CD4-positive, alpha-beta T cell treated with Interleukin-1 beta for 1 hour (primary cell): ENCODE measurements at places on chromosomes 3 and 15.

DNA sequence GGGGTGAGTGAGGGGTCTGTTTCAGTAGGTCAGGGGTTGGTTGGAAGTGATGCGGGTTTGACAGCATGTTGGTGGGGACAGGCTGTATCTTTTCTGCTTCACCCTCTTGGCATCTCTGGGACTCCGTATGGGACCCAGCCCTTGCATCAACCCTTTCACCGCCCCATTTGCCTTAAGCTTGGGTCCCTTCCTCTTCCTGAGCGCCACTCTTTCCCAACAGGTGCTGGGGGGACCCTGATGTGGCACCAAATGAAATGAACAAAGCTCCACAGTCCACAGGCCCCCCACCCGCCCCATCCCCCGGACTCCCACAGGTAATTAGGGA lies 1.1 kb downstream of the EIF4G1 start:
- DNase-seq = no peak

- no peak for DNase-seq
These were observed 424.7 kb downstream of the CNTN4 start for GRCh38 chr3:2523281-2523836.

DNA sequence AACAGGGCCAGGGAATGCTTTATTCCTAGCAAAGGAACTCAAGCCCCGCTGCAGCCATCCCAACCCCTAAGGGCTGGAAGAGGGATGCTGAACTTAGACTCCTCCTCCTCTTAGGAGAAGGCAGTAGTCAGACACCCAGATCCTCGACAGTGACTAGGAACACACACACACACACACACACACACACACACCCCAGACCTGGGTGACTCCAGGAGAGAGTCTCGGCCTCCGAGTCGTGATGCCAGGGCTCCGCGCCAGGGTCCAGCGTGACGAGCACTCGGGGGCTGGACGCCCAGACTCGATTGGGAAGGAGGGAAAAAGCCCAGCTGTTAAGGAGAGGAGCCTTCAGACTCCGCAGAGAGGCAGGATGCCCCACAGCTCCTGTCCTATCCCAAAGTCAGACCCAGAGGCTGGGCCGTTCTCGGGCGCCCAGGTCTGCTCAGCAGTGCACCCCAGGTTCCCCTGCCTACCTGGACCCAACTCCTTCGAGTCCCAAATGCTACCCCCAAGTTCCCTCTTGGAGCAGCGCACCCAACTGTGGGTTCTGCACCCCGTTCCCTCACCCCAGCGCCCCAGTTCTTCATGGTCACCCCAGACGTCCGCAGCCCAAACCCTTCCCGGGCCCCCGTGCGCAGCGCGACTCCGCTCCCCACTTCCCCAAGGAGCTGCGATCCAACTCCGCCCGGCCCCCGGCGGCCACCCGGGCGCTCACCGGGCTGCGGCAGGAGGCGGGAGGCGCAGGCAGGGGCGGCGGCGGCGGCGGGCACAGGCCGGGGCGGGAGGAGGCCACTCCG lies 421 bp downstream of the BMF start:
- no peak for DNase-seq

DNA sequence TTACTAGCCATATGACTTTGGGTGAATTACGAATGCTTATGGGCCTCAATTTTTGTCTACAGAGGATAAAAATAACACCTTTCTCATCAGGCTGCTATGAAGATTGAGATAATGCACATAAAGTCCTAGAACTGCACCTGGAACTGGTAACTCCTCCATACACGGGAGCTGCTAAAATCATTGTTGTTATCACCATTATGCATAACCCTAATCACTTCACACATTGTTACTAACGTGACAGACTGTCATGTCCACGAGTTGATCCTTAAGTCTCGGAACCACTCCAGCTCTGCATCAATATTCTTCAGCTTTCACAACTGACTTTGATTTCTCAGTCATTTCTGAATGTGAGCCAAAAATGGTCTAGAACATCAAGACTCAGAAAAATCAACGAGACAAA lies 64.1 kb downstream of the RFTN1 start:
- no peak for DNase-seq
